ENCODE measurements at places on chromosomes 16 and 17. TPM values are rescaled to one million over a fixed set of nuclear protein-coding genes. Genes with fewer than 3 reads are reported as not detected.

PDE6G gene
- total RNA-seq, result not detected

OR4D1 gene
- not detected for total RNA-seq

SOX8 gene
- total RNA-seq, result 0.25 TPM

ARL5C gene
- total RNA-seq, result not detected

CCDC144A gene
- 0.26 TPM for total RNA-seq

PRAC2 gene
- total RNA-seq, result 5.0 TPM

CLDN7 gene
- total RNA-seq, result not detected

KRT25 gene
- not detected for total RNA-seq

PPL gene
- 0.07 TPM for total RNA-seq

RRAD gene
- total RNA-seq, result 10.4 TPM

DNAAF8 gene
- 3.4 TPM for total RNA-seq

CALCOCO2 gene
- 19.2 TPM for total RNA-seq

ITGAD gene
- not detected for total RNA-seq

AOC2 gene
- 0.36 TPM for total RNA-seq
